ENCODE measurements at places on chromosomes 12 and 14.

GRCh38 chr12:19039515-19039914, 90.0 kb upstream of the PLEKHA5 start:
- no peak for DNase-seq

DNA sequence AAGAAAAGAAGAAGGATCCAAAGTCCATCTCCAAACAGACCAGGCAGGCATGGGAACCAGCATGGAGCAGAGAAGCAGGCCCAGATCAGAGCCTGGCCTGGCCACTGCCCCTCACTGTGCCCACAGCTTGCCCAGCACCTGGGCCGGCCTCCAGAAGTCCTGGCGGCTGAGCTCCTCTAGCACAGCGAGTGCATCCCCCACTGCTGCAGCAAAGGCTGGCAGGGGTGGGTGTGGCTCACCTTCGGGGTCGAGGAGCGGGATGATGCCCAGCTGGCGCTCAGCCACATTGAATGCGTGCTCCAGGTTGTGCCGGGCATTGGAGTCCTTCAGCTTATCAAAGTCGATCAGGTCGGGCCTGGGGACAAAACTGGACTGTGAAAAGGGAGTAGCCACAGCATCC, 78.7 kb downstream of the SPTB start:
- no peak for DNase-seq

- DNase-seq: no peak
These were observed 1.5 kb downstream of the CRIP1 start for GRCh38 chr14:105487986-105488777.

- DNase-seq: no peak
These were observed 102.7 kb downstream of the SETD3 start for GRCh38 chr14:99377951-99378350.

- no peak for DNase-seq
These were observed 128.4 kb downstream of the FOXA1 start for GRCh38 chr14:37466623-37467088.

DNA sequence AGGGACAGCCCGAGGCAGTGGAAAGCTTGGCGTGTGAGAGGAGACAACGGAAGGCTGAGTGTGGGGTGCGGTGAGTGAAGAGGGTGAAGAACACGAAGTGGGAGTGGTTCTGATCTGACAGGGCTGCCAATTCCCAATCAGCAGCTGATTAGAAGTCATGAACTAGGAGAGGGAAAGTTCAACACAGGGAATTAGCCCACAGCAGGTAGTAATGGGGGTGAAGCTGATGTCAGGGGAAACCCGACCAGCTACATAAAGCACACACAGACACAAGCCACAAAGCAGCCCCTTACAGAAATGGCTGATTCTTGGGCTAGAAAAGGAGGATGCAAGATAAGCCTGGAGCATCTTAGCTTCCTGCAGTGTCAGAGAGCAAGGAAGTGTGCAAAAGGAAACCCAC, 47.5 kb upstream of the TCL1A start:
- no peak for DNase-seq

GRCh38 chr14:33717866-33718265, 233.0 kb downstream of the EGLN3 start:
- no peak for DNase-seq

DNA sequence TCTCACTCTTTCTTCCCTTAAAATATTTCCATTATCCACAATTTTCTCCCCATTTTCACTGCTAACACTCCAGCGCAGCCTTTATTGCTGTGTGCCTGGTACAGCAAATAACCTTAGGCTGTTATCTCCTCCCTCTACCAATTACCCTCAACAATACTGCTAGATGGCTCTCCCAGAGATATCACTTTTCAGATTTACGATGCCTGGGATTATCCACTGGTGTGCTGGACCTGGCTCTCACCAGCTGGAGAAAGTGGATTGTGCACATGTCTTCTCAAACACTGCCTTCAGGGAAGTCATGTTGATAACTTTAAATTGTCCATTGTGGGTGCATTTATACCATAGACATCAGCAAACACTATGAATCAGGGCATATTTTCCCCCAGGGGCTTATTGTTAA, 101.9 kb upstream of the ADAMTS20 start:
- no peak for DNase-seq

DNA sequence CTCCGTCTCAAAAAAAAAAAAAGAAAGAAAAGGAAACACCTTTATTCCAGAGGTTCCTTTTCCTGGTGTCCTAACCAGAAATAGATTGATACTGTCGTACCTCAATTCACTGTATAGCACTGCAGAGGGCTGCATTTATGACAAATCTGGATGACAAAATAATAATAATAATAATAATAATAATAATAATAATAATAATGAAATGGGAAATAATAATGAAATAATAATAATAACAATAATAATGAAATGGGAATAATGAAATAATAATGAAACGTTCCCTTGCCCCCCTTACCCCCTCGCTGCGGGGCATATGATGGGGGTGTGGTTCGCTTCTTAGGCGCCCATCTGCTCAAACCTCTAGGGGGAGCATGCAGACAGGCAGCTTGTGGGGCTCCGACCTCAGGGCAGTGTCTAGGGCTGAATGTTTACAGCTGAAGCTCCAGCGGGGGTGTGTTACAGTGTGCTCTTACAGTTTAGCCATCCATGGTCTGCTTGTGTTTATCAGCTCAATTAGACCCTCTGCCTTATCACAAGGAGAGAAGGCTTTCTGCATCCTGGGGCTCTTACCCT, 1088.3 kb upstream of the SEL1L start:
- no peak for DNase-seq

DNA sequence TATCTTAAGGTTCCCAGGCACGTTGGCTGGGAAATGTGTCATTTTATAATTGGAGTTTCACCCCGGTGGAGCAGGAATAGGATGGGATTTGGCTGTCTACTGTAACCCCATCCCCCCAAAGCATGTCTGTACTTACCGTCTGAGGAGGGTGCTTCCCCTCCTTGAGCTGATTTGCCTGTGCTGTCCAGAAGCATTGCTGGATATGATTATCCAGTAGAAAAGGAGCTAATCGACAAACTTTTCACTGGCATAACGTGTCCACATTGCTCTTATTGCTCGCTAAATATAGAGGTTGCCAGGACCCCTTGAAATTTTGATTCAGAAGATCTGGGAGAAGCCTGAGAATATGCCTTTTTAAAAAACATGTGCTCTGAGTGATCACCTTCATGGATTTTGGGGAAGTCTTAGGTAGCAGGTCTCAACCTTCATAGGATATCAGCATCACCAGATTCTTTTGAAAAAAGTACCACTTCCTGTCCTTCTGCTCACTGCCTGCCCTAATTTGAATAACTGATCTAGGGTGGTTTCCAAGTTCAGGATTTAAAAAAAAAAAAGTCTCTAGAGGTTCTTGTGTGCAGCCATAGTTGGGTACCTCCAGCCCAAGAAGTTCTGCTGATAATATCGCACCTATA, 80.4 kb upstream of the KCNA1 start:
- DNase-seq: no peak

DNA sequence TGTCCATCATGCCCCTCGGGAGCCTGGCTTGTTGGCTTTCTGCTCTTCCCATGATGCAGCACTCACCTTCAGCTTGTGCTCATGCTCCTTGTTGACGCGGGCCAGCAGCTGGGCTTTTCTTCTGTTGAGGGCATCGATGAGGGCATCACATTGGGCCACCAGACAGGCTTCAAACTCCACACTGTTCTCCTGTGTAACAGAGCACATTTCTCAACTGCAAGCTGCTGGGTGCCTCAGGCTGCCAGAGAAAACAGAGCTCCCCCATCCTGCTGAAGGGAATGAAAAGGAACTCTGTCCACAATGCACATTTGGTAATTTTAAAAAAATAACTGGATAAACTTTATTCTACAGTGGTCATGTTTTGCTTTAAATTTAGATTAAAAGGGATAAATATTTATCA, 72.1 kb downstream of the TRIM9 start:
- no peak for DNase-seq

- DNase-seq: no peak
These were observed 8.1 kb upstream of the ZNF385A start for GRCh38 chr12:54392485-54393206.
